Skeletal muscle tissue (tissue), 5 donors: ENCODE measurements at places on chromosomes 6 and 20. TPM values are rescaled to one million over a fixed set of nuclear protein-coding genes. Genes with fewer than 3 reads are reported as not detected.

SMLR1 gene
- not detected for total RNA-seq

COL9A1 gene
- 7.8 TPM for total RNA-seq

SNX14 gene
- total RNA-seq = 117 TPM

GPR6 gene
- total RNA-seq = not detected

SAPCD1 gene
- total RNA-seq = 1.0 TPM

PLAGL2 gene
- total RNA-seq = 2.1 TPM

SLC17A1 gene
- total RNA-seq = not detected

EFCAB8 gene
- total RNA-seq = not detected
